ENCODE measurements at places on chromosomes 11 and 22.
A peak's percentile ranks its signal among the peaks of the same experiment; 100 is the strongest.

DNA sequence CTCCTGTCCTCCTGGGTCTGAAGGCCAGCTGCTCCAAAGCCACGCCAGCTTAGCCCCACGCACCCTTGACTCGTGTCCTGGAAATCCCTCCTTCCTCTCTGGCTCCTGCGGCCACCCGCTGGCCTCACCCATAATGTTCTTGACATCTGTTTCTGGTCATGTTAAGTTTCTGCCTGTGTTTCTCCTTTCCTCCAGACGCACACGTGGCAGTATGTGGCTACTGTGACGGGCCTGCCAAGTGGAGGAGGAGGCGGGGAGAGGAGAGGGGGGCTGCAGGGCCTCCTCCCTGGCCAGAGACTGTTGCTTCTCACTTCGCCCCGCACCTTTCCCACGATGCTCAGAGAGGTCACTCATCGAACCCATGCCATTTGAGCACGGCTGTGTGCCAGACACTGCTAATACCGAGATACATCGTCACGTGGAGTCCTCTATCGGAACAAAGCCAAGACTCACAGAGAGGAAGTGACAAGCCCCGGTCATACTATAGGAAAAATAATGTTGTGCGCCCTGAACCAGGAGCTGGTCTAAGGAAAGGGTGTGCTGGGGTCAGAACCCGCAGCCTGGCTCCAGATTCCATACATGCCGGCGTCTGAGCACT lies 11.5 kb downstream of the C1QTNF6 start:
- no peak for DNase-seq

DNA sequence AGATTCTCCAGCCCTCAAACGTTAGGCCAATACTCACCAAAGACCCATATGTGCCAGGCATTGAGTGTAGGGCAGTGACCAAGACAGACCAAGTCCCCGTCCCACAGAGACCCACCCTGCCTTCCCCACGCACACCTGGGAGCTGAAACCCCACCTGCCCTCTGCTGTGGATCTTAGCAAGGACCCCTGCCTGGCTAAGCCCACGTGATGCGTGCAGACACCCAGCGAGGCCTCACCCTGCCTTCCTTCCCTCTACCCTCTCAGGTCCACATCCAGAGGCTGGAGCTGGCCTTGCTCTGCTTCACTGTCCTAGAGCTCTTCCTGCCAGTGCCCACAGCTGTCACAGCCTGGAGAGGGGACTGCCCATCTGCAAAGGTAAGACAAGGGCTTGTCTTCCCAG lies 10.2 kb downstream of the MS4A10 start:
- no peak for DNase-seq

GRCh38 chr22:34946339-34946985 lies 119.5 kb upstream of the ISX start:
- no peak for DNase-seq

DNA sequence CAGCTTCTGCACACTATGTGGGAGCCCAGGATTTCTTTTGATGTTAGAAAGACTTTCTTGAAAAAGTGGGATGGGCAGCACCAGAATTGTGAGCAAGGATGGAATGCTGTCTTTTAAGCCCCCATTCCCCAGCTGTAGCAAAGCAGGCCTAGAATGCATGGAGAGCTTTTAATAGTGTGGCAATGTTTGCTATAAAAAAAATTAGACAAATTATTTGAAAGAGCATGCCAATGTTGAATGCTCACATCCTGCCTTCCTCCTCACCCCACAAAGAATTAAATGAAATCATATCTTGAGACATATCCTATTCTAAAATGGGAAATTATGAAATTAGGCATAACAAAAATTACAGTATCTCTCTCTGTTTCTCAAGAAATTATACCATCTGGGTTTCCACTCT lies 154.7 kb downstream of the C11orf91 start:
- DNase-seq, result no peak

- no peak for DNase-seq
These were observed 24.7 kb downstream of the IL10RA start for GRCh38 chr11:118010738-118011461.

- no peak for DNase-seq
These were observed 129.5 kb downstream of the ETS1 start for GRCh38 chr11:128457874-128458273.

GRCh38 chr11:45361551-45361950 lies 75.4 kb upstream of the SYT13 start:
- no peak for DNase-seq

- DNase-seq, result no peak
These were observed 12.6 kb upstream of the UBASH3B start for GRCh38 chr11:122642971-122643370.

DNA sequence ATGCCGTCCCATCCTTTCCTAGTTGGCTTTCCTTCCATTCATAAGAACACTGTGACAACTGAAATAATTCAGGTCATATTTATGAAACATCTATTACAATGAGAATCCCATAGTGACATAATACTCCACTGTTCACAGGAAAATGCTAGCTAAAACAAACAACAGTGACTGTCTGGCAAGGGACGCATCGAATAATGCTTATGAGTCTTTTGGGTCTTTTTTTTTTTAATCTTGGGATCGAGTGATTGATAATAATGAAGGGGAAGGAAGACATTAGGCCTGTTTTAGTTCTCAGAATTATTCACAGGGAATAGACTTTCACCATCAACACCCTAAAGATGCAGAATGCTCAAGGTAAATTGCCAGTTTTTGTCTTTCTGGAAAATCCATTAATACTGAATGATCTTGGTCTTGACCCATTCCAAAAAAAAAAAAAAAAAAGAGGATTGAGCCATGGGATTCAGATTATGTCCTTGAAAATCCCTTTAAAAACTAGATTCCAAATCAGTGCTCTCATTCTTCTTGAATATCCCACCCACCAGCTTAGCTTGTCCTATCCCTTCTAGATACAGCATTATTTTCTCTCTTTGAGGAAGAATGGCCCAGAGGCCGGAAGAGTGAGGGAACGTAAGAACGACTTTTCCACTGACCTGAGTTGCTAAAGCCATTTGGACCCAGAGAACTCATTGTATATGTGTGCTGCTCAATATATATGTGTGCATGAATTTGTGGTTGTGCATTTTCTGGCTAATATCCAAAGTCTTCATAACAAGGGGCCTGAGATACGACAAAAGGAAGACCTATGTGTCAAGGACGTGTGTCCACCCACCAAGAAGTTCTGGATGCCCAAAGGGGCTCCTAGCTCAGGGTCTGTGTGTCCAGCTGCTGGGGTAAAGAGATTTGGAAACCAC lies 35.2 kb upstream of the CREB3L1 start:
- no peak for DNase-seq

- DNase-seq, result peak; percentile 43
These were observed 700 bp upstream of the STX3 start for GRCh38 chr11:59754494-59754858.

GRCh38 chr11:69494851-69495250 lies 13.4 kb downstream of the LINC01488 start:
- no peak for DNase-seq

- DNase-seq, result peak; percentile 65
These were observed 1.9 kb downstream of the OR4S1 start for GRCh38 chr11:48307760-48308386.

GRCh38 chr22:31230155-31230870 lies 18.2 kb downstream of the LIMK2 start:
- no peak for DNase-seq

- DNase-seq, result no peak
These were observed 27.0 kb downstream of the ADA2 start for GRCh38 chr22:17192186-17192585.

DNA sequence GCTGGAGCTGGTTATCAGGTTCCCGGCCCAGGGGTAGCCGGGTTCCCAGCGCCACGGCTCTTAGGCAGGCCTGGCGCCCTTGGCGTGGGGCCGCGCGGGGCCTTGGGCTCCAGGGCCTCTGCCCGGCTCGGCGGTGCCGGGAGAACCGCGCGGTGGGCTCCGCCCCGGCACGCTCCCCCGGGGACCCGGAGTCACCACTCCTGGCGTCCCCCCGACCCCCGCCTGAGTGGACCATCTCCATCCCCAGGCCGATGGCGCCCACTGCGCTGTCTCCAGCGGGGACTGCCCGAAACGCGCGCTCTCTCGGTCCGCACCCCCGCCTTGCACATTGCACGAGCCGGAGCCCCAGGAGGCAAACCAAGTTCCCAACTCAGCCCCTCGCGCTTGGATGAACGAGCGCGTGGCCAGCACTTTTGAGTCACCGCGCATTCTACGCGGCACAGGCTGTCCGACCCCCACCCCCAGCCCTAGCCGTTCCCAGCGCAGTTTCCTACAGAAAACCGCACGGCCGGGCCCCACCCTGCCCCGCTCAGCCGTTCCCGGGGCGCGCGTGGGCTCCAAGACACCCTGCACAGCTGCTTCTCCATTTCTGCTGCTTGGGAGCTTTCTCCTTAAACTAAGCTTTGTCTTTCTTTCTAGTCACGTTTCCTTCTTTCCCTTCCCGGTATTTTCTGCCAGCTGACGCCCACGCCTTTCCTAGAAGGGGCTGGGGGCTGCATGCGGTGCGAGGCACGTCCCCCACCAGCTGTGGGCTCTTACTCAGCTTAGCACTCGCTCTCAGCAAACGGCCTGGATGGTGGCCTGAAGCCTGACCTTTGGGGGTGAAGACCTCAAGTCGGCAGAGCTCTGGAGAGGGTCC lies 650 bp upstream of the CHID1 start:
- DNase-seq, result peak; percentile 38

GRCh38 chr22:29493636-29494035 lies 13.6 kb downstream of the NEFH start:
- DNase-seq, result no peak

DNA sequence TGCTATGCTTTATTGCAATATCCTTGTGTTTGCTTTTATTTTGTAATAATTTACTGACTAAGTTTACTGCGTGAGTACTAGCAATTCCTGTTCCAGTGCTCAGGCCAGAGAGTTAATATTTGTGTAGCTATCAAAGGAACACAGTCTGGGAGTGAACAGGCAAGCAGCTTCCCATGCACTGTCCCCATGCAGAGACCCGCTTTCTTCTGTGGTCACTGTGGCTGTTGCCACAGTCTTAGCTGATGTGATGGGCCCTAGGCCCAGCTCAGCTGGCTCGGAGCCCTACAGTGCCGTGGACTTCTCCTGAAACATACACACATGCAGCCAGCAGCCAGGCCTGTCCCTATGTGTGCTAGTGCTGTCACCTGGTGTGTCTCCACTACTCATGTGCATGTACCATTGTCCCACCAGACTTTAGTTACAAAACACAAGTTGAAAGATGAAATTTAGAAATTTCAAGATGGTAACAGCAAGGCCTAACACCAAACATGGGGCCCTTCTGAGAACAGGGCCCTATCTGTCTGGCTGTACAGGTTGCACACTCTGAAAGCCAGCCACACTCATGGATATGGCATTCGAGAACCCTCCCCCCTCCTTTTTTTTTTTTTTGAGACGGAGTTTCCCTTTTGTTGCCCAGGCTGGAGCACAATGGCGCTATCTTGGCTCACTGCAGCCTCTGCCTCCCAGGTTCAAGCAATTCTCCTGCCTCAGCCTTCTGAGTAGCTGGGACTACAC lies 12.3 kb upstream of the SCUBE2 start:
- DNase-seq, result no peak

- no peak for DNase-seq
These were observed 64.8 kb downstream of the LRRC4C start for GRCh38 chr11:41394521-41395195.

DNA sequence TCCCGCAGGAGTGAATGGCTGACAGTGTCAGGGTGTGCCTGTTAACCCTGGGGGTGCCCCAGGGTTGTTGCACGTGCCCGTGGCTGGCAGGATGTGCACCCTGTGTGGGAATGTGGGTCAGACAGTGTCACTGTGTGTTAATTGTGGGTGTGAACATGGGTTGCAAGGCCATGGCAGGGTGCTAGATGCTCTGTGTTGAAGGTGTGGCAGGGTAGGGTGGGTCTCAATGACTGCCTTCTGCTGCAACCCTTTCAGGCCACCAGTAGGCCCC lies 8.3 kb downstream of the RIN1 start:
- peak; percentile 23 for DNase-seq

DNA sequence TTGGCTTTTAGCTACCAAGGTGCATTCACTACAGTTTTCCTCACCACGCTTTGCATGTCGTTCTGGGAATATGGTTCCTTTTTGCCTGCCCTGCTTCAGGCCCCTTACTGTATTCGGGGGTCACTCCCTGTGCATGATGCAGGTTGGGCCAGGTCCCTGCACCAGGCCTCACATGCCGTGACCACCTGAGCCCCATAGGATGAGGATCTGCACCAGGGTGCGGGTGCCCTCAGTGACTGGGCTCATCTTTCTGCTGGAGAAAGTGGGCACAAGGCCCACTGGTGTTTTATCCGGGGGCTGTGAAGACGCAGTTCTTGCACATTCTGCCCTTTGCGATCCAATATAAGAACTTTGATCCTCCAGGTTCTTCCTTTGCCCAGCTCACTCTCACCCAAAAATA lies 45.7 kb upstream of the CABP7 start:
- no peak for DNase-seq

DNA sequence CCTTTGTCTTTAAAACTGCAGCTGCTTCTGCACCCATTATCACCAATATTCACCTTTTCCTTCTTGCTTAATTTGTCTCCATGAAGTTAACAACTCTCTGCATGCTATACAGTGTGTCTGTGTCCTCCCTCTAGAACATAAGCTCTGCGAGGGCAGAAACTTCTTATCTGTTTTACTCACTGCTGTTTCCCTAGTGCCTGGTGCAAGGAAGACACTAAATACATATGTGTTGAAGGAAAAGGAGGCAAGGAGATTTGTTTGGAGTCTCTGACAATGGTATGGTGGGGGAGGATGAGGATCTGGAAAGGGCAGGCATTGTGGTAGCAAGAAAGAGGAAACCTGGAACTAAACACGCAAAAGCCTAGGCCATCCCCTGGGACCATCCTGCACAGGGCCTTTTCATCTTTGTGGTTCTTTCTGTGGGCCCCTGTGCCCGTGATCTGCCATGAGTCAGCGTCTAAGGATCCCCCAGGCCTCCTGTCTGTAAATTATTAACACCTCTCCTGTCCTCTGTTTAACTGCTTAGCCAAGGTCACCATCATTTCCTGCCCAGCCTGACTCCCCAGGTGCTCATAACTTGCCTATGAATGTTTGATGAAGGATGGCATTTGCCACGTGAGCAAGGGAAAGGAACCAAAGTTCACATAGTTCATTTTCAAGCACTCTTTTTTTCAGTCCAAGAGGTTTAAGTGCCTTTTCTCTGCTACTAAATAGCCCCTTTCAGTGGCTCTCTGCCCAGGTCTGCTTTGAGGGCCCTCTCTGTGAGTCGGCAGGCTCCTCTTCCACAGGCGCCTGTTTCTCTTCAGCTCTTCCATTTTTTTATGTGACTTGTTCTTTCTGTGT lies 131.1 kb downstream of the RASSF10 start:
- DNase-seq, result no peak

GRCh38 chr11:128343135-128343514 lies 244.2 kb downstream of the ETS1 start:
- no peak for DNase-seq

DNA sequence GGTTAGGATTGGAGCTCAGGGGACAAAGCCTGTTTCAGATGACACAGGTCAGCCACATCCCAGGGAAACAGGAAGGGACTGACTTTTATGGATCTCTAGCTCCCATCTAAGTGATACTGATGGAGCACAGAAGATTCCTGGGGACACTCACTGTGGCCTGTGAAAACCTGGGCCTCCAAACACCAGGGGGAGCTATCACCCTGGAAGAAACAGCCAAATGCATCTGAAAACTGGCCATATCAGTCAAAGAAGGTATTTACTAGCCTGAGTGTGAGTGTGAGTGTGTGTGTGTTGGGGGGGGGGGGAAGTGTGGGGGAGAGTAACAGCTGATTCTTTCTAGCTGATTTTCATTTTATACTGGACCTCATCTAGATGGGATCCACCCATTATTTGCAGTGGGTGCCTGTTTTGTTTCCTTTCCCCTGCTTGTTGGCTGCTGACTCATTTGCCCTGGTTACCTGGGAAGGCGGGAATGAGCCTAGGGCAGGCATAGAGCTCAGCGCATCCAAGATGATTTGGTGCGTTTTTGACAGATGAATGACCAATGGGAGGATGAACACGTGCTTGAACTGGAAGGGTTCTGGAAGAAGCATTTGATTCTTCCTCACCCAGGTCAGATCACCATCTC lies 284.0 kb downstream of the KIRREL3 start:
- no peak for DNase-seq
